ENCODE measurements at places on chromosomes 3 and 15.

DNA sequence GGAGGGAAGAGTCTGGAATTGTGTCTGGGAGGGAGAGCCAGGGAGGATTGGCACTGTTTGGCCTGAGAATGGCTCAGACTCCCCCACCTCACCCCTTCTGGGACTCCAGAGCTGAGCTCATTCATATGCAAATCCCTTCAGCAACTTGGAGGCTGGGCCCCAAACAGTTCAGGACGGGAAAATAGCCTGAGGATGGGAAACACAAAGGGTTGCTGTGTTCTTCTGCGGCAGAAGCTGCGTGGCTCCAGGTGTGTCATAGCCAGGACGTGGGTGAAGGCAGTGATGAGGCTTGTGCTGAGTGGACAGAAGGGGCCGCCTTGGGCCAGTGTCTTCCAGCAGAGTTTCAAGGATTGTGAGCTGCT lies 16.6 kb downstream of the MASP1 start:
- DNase-seq, result no peak

- no peak for DNase-seq
Observed at GRCh38 chr3:129529436-129530210, 1.2 kb downstream of the RHO start.

DNA sequence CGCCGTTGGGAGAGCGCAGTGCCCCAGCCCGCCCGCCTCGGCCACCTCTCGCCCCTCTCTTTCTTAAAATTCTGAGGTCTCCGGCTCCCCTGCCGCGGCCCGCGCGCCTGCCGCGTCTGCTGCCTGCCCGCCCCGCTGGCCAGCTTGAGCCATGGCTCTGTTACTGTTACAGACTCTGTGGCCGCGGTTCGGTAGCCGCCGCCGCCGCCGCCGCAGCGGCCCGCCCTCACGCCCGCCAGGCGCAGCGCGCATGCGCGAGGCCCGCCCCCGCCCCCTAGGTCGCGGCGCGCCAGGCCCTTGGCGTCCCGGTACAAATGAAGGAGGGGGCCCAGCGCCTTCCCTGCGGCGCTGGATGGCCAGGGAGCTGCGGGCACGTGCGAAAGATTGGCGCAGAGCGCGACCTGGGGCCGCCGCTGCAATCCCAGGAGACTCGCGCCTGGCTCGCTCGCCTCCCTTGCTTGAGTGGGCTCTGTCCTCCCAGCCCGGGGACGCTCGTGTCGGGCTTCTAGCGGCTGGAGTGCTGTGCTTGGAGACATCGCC lies at the start of gene ONECUT1:
Gene ONECUT1, minus strand, starts transcription at position 168 of the 540 bp plus-strand sequence. CDS start 452 bp downstream, outside the sequence.
- no peak for DNase-seq

GRCh38 chr3:122403489-122403888 lies 12.4 kb downstream of the WDR5B start:
- no peak for DNase-seq

DNA sequence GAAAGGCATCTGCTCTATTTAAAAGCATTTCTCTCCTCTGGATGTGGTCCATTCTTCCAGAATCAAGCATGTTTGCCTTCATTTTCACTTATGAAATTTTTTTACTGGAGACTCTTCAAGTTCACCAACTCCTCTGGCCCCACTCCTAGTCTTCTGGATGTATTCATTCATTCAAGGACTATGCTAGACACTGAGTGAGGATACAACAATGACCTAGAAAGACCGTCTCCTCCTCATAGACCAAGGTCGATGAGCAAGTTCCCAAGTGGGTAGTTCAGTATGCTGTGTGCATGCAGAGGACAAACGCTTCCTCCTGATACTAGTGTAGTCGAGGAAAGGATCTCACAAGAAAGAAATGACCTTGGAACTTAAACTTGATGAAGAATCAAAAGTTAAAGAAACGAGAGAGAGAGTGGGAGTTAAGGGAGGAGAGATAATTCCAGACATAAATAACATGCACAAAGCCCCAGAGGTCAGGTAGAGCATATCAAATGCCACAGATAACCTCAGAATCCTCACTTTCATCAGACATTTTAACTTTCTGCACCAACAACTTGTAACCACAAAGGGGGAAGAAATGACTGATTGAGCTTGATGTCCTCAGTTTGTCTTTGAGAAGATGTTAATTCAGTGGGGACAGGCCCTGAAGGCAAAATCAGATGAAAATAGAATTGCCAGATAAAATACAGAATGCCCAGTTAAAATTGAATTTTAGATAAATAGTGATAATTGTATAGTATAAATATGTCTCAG lies 149.4 kb downstream of the IMPG2 start:
- no peak for DNase-seq

GRCh38 chr3:117746066-117746465 lies 1036.5 kb downstream of the TUSC7 start:
- no peak for DNase-seq

GRCh38 chr3:121362035-121362734 lies 183.6 kb downstream of the POLQ start:
- no peak for DNase-seq

DNA sequence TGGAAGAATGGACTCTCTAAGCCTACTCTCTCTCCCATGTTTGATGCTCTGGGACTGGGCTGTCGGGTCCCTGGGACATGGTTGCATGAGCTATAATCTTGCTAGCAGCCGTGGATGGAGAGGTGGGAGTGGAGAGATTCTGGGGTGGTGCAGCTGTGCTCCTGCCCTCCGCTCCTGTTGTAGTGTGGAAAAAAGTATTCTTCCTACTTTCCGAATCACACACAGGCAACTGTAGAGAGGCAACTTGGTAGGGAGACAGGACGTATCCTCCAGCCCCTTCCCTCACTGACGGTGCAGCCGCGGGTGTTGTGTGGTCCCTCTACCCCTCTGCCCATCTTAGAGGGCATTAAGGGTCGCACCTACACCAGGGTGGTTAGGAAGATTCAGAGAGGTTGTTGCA lies 281.4 kb upstream of the TLE3 start:
- no peak for DNase-seq

DNA sequence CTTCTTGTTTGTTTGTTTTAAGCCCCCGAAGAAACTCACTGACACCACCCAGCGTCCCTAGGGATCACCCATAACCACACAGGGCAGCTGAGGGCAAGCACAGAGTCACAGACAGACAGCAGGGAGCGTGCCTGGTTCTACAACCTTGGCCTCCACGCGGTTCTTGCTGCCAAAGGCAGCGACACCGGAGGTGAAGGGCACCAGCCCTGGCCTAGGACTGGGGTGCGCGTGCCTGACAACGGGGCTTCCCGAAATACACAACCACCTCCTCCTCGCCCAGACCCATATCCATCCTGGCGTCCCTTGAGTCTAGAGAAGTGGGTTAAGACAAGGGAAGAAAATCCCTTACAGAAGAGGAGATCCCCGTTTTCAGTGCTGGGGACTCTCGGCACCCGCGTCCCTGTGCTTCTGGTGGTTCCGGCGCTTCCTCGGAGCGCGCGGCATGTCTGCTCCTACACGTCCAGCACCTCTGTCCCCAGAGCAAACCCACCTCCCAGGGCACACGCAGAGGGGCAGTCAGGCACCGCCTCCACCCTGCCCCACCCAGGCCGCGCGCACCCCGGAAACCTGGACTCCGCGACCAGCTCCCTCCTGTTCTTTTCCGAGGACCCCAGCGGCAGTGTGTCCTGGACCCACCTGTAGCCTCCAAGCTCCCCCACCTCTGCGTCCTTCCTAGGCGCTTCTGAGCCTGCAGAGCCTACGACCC lies 911 bp downstream of the RFTN1 start:
- peak; percentile 17 for DNase-seq

Data from fibroblast of the conjunctiva (primary cell).